ENCODE measurements at places on chromosomes 13 and 19.

- DNase-seq, result no peak
Observed at GRCh38 chr19:56273563-56274117, 1.1 kb downstream of the EDDM13 start.

DNA sequence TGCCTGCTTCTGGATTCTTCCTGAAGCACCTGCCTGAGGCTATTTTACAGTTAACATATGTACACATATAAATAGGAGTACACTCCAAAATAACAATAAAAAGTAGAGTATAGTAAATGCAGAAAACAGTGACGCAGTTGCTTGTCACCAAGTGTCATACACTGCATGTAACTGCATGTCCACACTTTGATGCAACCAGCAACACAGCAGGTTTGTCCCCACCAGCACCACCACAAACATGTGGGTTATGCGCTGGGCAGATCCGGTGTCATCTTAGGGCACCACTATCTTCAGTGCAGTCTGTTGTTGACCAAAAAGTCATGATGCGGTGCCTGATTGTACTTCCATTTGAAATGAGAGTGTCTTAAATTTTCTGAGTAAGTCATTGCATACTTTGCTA, 51.3 kb downstream of the COL4A2 start:
- no peak for DNase-seq

DNA sequence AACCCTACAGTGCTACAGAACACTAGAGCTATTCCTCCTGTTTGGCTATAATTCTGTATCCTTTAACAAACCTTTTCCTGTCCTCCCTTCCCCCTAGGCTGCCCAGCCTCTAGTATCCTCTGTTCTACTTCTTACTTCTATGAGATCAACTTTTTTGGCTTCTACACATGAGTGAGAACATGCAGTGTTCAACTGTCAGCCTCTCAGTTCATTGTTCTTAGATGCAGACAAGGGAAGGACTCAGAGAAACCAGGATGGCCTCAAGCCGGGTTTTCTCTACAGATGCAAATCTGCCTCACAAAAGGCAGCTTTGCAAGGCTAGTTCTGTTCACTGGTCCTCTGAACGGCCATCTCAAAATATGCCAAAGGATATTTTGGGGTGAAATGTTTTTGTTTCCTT, 18.4 kb downstream of the AMER2 start:
- no peak for DNase-seq

DNA sequence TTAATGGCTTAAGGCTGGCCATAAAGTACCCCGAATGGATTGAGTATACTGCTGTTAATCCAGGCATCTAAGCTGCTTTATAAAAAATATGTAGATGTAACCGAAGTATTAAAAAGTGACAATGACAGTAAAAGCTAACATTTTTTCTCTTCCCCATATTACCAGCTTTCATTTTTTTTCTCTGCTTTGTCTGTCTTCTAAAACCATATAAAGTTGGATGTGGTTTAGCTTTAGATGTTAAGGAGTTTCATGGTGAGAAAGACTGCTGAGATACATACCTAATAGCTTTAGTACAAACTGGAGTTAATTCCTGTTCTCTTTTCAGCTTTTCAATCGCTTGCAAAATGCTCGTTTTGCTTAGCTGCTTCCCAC, 838 bp downstream of the AKAP11 start:
- DNase-seq, result no peak

GRCh38 chr13:85675151-85675907, 123.9 kb downstream of the SLITRK6 start:
- DNase-seq, result no peak

Measured in NCI-H2171 treated with DMSO at 0.1 percent for 48 hours (cell line).